ENCODE measurements at places on chromosomes 11 and 22.
A peak's percentile ranks its signal among the peaks of the same experiment; 100 is the strongest.

GRCh38 chr11:65922565-65922964 is 3.3 kb downstream of the DRAP1 start:
- DNase-seq: no peak

DNA sequence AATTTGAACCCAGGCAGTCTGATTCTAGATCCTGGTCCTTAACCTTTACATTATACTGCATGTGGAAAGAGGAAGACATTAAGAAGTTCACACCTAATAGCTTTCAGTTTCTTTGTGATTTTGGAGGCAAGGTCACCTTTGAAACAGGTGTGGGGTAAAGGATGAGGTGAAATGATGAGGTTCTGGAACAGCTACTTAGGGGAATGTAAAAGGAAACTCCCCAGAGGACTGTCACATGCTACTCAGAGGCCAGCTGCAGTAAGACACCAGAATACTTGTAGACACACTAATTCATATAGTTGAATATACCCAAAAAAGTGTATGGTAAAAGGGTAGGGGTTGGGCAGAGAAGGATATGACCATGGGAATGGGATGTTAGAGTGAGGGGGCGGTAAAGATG is 5.4 kb downstream of the APIP start:
- no peak for DNase-seq

DNA sequence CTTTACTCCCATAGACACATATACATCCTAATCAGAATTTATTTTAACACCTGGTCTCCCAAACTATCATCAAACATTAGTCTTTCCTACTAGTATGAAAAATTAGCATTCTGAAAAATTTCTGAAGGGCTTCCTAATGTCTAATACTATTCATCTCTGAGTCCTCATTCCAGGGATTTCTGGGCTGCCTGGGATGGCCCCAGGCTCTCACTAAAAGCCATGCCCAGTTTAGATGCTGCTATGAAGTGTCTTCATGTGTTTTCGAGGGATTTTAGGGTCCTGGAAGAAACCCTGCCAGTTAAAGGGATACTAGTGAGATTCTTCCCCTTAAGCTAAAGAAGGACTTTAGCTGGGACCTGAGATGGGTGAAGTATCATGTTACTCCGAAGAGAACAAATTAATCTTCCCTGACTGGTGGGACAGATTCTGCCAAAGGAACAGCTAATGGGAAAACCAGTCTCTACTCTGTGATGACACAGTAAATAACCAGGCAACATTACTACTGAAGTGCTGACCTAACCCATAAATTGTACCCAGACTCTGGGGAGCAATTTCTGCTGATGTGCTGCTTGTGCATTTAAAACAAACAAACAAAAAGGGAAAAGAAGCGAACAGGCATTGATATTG is 342.6 kb downstream of the SOX6 start:
- DNase-seq: no peak

DNA sequence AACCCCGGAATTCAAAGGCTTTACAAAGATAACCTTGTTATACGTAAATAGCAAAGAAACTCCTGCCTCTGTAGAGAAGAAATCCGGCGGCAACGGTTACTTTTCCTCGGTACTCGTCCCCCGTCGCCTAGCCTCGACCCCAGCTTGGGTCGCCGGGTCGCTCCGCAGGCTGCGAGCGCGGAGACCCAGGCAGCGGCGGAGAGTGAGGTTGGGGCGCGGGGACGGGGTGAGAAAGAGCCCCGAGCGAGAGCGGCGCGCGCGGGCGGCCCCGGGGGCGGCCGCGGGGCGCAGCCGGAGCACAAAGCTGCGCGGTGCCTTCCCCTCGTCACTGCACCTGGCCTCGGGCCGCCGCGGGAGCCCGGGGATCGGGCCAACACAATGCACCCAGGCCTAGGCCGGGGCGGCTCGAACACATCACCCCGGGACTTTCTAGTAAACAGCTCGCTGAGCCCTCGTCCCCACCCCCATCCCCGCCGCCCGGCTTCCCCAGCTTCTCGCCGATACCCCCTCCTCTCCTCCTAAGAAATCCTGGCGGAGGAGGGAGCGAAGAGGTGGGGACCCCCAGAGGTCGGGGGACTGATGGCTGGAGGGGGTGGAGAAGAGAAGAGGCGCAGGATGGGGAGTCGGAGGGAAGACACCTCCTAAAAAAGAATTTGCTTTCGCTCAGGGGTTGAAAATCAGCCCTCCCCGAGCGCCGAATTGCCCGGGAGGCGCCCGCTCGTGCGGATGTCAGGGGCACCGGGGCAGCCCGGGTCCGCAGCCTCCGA is 845 bp downstream of the MPPED2 start:
- DNase-seq: peak; percentile 84

DNA sequence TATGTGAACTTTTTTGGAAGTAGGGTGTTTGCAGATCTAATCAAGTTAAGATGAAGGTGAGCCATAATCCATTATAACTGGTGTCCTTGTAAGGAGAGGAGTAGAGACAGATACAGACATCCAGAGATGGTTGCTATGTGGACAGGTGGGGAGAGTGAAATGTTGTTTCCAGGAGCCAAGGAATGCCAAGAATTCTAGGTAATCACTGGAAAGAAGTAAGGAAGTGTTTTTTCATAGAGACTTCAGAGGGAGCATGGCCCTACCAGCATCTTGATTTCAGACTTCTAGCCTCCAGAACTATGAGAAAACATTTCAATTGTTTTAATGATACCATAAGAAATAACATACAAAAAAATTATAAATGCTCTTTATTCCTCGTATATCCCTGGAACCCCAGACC is 320.5 kb upstream of the ANO3 start:
- no peak for DNase-seq

DNA sequence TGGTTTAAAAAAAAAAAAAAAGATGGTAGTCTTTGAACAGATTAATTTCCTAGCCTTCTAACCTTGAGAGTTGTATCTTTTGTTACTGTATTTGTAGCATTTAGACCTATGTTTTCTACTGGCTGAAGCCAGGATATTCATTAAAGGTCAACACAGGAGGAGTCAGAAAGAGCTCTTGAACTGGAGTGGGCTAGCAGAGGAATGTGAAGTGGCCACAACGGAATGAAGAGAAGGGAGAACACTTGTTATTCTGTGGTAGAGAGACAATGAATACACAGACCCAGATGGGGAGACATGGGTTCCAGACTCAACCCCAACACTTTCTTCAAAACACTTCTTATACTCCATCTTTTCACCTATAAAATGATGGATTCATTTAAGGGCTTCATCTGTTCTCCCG is 88.1 kb downstream of the RELT start:
- no peak for DNase-seq

- DNase-seq: no peak
These were observed 112.1 kb downstream of the TIMP3 start for GRCh38 chr22:32913557-32913956.

- no peak for DNase-seq
These were observed 4.6 kb downstream of the SYT12 start for GRCh38 chr11:67027483-67027930.

- DNase-seq: no peak
These were observed 23.2 kb upstream of the NRGN start for GRCh38 chr11:124716591-124716990.

- DNase-seq: no peak
These were observed 22.2 kb downstream of the LARGE1 start for GRCh38 chr22:33898121-33898520.

DNA sequence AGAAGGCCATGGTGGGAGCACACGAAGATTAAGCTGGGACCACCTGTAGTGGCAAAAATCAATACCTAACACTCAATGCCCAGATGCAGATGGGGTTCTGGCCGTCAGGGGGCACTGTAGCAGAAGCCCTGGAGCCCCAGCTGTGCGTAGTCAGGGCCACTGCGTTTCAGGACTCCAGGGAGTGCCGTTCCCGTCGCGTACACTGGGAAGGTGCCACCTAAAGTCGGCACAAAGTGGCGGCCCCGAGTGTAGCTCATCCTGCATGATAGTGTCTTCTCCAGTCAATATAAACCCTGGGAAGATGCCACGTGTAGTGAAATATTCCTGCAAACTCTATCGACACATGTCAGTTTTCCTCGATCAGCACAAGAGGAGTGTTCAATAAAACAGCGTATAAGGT is 123.8 kb upstream of the NTM start:
- DNase-seq: peak; percentile 73
